Tibial nerve (tissue), 4 donors: ENCODE measurements at places on chromosomes 6 and 20. TPM values are rescaled to one million over a fixed set of nuclear protein-coding genes. Genes with fewer than 3 reads are reported as not detected.

DNA sequence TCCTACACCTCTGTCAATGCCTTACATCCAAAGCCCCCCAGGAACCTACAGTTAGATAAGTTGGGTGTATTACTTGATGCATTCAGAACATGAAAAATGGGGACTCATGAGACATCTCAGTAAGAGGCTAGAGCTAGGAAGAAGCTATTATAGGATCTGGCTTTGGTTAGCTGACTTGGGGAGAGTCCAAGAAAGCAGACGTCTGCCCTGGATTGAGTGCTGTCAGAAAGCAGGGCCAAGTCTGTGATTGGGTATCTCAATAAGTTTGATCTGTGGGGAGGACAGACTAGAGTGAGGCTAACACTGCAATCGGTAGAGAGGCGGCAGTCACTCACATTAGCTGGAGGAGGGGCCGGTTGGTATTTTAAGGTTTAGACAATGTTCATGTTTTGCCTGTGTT, 79.4 kb upstream of the LRFN2 start:
- no peak for DNase-seq

GRCh38 chr6:73064266-73064665, 161.0 kb downstream of the KHDC1L start:
- no peak for DNase-seq

GRCh38 chr20:57930351-57930750, 220.5 kb upstream of the PMEPA1 start:
- no peak for DNase-seq

GRCh38 chr20:29873946-29874345, 1383.5 kb upstream of the DEFB115 start:
- DNase-seq: no peak

DNA sequence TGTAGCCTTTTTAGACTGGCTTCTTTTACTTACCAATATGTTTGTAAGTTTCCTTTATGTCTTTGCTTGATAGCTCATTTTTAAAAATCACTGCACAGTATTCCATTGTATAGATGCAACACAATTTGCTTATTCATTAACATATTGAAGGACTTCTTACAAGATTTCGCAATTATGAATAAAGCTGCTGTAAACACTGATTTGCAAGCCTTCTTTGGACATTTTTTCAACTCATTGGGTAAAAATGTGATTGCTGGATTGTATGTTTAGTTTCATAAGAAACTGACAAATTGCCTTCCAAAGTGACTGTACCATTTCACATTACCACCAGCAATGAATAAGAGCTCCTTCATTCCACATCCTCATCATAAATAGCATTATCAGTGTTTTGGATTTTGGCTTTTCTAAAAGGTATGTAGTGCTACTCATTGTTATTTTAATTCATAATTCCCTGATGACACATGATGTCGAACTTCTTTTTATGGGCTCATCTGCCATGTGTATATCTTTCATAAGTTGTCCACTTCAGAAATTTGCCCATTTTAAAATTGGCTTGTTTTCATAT, 80.7 kb downstream of the TFAP2B start:
- no peak for DNase-seq

- DNase-seq: no peak
These were observed 187.2 kb downstream of the LRFN2 start for GRCh38 chr6:40399888-40400457.

DNA sequence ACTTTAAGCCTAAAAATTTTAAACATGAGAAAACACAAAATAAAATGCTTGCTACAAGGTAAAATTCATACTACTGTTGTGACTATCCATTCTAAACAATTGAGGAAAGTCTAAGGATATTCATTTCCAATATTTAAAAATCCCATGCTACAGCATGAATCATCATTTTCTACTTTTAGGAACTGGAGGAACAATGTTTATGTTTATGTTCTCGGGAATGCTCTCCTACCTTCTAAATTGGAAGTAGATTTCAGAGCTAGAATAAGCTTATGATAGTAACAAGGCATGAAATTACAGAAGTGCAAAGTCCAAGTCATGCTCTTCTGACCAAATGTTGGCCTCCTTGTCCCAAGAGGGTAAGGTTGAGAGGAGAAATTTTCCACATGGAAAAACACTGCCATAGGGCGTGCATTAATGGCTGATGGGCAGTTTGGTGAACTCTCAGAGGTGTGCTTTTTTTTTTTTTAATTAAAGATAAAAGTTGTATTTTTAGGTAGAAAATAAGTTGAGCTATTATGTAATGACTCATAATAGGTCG, 6.0 kb upstream of the MYLK4 start:
- no peak for DNase-seq

DNA sequence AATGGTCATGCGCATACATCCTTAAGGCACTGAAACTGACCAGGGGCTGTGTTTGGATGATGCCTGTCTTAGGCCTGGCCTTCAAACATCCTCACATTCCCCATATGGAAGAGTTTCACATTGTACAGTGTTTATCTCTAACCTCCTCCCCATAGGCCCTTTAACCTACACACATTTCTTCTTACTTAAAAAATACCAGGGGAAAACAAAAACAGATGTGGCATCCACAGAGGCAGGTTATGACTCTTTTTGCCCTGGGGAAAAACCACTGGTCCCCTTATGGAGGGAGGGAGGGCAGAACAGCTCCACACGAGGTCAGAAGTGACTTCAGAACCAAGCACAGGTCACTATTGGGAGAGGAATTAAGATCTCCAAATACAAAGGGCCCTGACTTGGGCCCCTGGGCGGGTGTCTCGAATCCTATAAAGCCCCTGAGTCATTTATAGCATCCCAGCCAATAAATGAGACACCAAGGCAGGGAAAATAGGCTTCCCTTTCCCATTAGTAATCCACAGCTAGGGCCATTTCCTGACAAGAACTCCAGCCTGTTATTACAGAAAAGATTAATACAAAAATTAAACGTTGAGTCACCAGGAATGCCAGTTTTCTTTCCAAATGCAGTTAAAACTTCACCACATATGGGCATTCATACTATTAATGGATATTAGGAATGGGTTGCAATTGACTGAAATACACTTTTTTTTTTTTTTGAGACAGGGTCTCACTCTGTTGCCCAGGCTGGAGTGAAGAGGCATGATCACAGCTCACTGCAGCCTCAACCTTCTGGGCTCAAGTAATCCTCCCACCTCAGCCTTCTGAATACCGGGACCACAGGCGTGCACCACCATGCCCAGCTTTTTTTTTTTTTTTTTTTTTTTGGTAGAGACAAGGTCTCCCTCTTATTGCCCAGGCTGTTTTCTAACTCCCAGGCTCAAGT, 107.2 kb downstream of the ATP9A start:
- no peak for DNase-seq

DNA sequence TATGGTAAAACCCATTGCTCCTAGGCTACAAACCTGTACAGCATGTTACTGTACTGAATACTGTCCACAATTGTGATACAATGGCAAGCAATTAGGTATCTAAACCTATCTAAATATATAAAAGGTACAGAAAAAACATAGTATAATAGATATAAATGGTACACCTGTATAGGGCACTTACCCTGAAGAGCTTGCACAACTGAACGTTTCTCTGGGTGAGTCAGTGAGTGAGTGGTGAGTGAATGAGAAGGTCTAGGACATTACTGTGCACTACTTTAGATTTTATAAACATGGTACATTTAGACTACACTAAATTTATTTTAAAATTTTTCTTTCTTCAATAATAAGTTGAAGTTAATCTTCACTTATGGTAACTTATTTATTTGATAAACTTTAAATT, 119.9 kb upstream of the CEP85L start:
- no peak for DNase-seq

DNA sequence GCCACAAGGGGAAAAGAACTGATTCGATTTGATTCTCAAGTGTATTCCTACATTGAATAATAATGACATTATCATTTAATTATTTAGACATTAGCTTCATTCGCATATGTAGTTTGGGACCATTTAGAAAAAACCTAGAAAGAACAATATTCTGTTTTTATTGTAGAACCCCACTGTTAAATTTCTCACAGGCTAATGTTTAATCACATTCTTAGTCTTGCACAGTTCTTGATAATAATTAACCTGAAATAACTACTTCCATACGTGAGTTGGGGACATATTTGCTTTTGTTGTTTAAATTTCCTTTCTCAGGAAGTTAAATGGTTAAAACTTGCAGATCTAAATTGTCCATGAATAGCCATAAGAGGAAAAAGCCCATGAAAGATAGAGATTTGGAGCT, 275.2 kb downstream of the TFAP2B start:
- DNase-seq: no peak

GRCh38 chr6:12291839-12292604, 1.9 kb downstream of the EDN1 start:
- DNase-seq: no peak

DNA sequence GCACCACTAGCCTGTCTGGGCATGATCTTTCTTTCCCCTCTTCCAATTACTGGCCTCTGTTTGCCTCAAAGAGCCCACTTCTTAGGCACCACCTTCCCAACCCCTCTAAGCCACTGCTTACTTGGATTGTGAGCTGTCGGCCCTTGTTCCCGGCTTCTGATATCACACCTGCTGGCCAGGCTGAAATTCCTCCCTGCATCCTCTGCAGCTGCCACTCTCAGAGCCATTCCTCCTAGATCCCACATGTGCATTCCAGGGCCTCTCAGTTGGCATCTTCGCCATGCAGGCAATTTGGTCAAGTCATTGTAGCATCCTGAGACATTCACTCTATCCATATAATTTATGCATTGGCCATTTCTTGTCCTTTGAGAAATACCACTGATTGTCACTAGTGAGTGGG, 135.9 kb downstream of the OLIG3 start:
- no peak for DNase-seq

- DNase-seq: no peak
These were observed 38.5 kb downstream of the KCNQ2 start for GRCh38 chr20:63433756-63434531.

GRCh38 chr20:6173481-6173880, 50.7 kb upstream of the FERMT1 start:
- DNase-seq: no peak

DNA sequence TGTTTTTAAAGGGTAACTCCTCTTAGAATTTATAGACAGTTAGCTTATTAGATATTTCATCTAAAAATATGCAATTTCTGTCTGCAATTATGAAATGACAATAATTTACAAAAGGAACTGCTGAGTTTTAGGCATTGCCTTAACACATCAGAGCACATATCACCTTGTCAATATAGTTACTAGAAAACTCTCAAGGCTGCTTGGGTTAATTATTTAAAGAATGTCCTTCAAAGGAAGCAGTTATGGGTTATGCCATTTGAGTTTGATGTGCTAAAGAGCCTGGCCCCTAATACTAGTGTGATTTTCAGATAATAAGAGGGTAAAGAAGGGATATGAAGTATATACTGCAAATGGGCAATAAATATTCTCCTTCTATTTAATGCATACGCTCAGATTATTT, 192.5 kb downstream of the EPHA7 start:
- no peak for DNase-seq

GRCh38 chr6:154842833-154843232, 109.6 kb downstream of the SCAF8 start:
- DNase-seq: no peak

DNA sequence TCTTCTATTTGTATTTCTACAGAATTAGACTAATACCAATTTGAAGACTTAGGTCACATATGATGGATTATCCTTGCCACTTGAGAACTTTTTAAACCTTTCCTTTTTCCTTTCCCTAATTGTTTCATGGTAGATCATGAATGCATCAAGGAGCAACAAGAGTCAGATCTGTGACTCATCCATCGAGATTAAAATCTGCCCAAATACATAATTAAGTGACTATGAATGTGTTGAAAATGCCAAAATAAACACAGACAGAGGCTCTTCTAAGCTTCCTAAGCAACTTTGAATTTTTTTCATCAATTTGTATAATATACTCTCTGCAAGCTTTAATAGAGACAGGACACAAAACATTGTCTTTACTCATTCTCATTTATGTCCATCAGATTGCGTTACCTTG, 23.5 kb upstream of the HTR1E start:
- no peak for DNase-seq

- no peak for DNase-seq
These were observed 147.8 kb downstream of the MACROD2 start for GRCh38 chr20:14142964-14143627.

DNA sequence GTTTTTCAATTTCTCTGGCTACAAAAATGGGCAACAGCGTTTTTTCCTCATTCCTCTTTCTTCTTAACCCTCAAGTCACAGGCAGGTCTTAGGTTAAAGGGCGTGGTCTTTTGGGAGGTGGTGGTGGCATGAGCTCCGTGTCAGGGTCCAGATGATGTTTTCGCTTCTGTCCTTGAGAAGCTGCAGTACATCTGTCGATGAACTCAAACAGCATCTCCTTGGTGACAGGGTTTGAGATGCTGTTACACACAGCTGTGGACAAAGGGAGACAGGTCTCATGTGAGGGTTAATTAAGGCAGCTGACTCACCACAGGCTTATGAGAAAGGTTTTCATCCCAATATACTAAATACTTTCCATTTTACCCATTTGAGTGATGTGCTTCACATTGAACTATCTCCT, 350.8 kb downstream of the RNGTT start:
- DNase-seq: no peak

PHF10 gene
- total RNA-seq: 48.3 TPM

VSTM2L gene
- 0.44 TPM for total RNA-seq

KIAA0408 gene
- total RNA-seq: 16.5 TPM

CLDN20 gene
- total RNA-seq: 3.6 TPM

HFE gene
- 7.4 TPM for total RNA-seq

PNLDC1 gene
- total RNA-seq: 1.1 TPM

LY6G5C gene
- total RNA-seq: not detected

MACROD2 gene
- 8.5 TPM for total RNA-seq

TBX18 gene
- total RNA-seq: 31.8 TPM

ID4 gene
- 69.0 TPM for total RNA-seq
